ENCODE measurements at places on chromosomes 4 and X.

GRCh38 chr4:185346975-185347601 is 48.6 kb downstream of the LRP2BP start:
- DNase-seq, result no peak

- peak; percentile 36 for DNase-seq
Observed at GRCh38 chr4:2412534-2412884, 5.9 kb downstream of the ZFYVE28 start.

DNA sequence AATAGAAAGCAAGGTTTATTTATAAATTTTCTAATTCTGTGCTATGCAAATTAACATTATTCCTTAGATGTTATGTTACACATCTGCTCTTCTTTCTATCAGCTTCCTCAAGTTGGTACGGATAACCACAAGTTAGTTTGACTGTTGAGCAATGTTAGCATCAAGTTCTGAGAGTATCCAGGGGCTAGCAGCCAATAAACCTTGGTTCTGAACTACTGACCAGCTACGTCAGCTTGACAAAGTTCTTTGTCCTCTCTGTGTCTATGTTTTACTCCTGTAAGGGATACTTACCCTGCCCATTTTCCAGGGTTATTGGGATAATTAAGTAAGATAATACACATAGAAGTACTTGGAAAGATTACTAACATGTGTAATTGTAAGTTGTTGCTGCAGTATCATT is 8.1 kb upstream of the TEX13A start:
- DNase-seq, result no peak

DNA sequence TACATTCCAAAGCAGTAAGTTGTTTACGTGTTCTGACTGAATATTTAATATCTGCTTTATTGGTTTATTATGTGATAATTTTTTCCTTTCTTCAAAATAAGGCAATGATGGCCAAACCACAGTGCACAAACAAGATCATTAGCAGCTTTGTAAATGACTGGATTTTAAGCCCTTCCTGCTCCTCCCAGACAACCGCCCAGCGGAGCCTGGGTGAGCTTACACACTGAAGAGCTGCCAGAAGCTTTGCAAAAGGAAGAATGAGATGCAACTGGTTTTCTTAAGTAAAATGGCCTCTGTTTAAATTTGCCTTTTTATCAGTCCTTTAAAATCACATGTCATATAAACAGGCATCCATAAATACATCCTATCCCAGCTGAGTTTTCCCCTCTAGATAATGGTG is 52.2 kb downstream of the SPARCL1 start:
- DNase-seq, result no peak

DNA sequence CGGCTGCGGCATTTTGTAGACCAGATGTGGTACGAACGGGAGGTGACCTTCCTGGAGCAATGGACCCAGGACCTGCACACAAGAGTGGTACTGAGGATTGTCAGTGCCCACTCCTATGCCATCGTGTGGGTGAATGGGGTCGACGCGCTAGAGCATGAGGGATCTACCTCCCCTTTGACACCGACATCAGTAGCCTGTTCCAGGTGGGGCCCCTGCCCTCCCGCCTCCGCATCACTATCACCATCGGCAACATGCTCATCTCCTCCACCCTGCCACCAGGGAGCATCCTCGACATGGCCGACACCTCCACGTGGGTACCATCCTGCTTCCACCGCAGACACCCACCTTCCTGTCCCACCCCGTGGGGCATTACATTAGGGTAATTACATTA is 46.2 kb downstream of the SMARCA5 start:
- DNase-seq, result peak; percentile 0

DNA sequence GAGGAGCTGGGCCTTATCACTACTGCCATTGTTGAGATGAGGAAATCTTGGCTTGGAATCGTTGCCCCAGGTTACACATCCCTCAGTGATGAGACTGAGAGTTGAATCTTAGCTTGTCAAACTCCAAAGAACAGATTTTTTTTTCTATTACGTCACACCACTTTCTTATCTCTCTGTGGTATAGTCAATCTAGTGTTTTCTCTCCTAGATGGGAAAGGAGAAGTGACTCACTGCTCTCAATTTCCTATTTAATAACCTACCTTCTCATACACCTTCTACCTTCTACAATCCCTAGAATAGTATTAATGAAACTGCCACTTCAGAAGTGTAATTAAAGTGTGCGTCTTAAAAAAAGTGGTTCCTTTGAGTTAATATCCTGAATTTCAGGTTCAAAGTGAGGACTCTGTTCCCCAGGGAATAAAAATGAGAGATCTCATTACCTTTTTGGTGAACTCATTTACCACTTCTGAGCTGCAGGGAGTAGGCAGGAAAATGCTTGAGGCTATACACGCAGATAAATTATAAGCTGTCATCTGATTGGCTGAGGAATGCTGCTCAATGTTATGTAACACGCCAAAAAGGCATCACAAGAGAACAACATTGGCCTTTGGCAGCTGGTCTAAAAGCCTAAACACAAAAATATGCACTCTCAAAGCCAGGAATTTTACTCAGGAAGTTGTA is 59.3 kb downstream of the MAD2L1 start:
- DNase-seq, result no peak

GRCh38 chrX:153333821-153334653 is at the start of gene ZNF275:
ZNF275 (plus strand) TSS chrX:153334153; CDS start chrX:153336680, 2,527 bp downstream.
- DNase-seq, result peak; percentile 63

DNA sequence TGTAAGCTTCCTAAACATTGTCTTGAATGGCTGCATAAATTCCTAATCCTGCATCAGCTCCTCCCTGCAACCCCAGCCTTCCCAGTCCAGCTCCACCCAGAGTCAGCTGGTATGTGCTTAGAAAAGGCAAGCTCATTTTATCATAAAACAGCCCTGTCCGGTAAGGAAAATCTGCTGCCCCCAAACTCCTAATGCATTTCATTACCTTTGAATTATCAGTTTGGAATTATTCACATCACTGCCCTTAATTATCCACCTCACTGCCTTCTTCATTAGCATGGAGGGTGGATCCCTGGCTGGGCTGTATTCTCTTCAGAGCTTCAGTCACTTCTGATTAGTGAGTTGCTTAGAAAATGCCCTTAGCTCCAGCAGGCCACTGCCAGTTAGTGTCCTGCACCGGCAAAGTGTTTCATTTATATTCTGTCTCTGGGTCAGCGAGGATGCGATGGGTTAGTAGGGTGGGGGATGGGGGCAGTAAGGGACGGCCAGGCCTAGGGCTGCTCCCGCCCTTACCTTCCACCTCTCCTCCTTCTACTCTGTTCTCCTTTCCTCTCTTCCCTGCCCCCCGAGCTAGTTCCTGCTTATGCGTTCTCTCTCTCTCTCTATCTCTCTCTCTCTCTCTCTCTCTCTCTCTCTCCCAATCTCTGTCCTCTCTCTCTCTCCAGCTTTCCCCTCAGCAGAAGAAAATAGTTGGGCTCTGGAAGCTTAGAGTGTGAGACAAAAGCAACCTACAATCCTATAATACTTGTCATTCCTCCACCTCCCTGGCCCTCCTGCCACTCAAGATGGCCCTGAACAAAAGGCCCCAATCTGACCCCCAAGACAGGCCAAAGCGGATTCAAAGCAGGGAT is 174.8 kb upstream of the KLF3 start:
- DNase-seq, result no peak

GRCh38 chrX:2314831-2315365 is 185.9 kb downstream of the DHRSX start:
- DNase-seq, result no peak

DNA sequence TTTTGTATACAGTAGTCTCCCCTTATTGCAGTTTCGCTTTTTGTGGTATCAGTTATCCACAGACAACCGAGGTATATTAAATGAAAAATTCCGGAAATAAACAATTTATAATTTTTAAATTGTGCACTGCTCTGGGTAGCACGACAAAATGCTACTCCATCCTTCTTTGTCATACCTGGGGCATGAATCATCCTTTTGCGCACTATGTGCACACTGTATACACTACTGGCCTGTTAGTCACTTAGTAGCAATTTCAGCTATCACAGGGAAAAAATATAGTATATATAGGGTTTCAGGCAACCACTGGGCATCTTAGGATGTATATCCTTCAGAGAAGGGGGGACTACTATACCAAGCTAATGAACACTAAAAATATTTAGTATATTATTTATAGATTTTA is 198.8 kb upstream of the FAT4 start:
- DNase-seq, result no peak

DNA sequence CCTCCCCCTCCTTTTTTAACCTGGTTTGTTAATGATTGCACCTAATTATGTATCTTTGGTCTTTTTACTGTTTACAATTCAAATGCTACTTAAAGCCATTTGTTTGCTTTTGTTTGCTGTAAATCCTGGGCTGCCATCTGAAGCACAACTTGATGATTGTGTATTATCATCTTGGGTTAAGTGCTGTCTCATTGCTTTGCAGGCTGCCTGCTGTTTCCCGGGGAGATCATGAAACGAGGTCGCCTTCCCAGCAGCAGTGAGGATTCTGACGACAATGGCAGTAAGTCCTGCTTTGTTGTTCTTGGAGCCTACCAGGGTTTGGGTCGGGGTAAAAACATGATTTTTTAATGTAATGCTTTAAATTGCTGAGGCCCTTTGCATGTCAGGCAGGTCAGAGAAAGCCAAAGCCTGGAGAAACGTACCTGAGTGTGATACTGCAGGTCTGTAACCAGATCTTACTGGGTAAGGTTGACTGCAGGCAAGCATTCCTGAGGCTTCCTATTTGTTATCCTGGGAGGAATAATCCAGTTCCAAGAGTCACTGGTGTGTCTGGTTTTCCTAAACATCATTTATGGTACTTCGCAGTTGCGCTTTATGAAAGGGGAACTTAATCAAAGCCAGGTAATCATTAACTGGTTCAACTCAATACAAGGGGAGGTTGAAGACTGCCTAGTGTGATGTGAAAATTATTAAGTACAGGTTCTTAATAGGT is 22.2 kb downstream of the JADE1 start:
- DNase-seq, result no peak

- no peak for DNase-seq
Observed at GRCh38 chr4:116343809-116344208, 741.6 kb downstream of the TRAM1L1 start.

GRCh38 chr4:16027626-16028025 is 56.2 kb downstream of the PROM1 start:
- no peak for DNase-seq

DNA sequence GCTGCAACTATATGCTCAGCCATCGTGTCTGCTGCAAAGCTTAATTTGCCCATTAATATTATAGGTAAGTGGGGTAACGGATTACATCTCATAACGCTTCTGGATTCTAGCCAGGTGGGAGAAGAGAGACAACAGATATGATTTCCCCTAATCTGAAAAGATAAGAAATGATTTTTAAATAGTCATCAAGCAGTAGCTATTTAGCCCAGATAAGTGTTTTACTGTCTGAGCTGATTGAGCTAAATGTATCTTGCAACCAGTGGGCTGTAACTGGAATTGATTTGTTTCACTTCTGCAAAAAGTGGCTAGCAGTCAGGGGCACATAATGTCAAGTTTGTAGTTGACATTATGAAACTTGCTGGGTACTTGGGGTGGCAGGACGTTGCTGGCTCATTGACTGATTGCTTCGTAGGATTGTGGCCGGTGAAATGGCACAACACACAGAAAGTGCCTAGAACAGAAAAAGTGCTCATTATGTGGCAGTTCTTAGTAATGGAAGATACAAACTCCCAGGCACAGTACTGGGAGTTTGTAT is 18.5 kb downstream of the LAP3 start:
- no peak for DNase-seq

GRCh38 chr4:30808276-30808675 is 88.1 kb downstream of the PCDH7 start:
- no peak for DNase-seq

All from activated CD4-positive, CD25-positive, alpha-beta regulatory T cell treated with anti-CD3 and anti-CD28 coated beads, Interleukin-2, amount 50 U/mL, for 16 hours (primary cell).